ENCODE measurements at places on chromosomes 6 and 20. TPM values are rescaled to one million over a fixed set of nuclear protein-coding genes. Genes with fewer than 3 reads are reported as not detected.

The NHLRC1 gene
- 2.4 TPM for polyA plus RNA-seq

The CNR1 gene
- under 0.01 TPM for polyA plus RNA-seq

The BNIP5 gene
- polyA plus RNA-seq: 8.6 TPM

The SLC16A10 gene
- polyA plus RNA-seq: 1.2 TPM

The FAM217A gene
- polyA plus RNA-seq: 0.03 TPM

The LTB gene
- 2.5 TPM for polyA plus RNA-seq

The SAMD10 gene
- 2.8 TPM for polyA plus RNA-seq

The GPR63 gene
- under 0.01 TPM for polyA plus RNA-seq

DNA sequence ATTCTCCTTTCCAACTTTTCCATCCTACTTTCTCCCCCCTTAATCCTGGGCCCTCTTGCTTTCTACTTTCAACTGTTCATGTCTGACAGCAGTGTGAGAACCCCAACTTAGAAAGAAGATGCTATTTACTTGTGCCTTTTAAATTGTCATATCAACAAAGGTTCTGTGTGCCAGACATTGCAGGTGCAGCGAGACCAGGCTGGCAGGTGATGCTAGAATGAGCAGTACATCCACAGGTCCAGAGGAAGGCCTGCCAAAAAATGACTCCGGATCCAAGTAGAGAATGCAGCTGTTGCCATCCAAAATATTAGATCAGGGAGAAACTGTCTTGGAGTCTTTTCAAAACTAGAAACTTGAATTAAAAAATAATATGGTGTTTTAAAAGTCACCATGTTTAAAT is 510.5 kb downstream of the LMBRD1 start:
- DNase-seq: no peak

- peak; percentile 80 for DNase-seq
These were observed at the start of gene DNAAF9 for GRCh38 chr20:3407040-3407770. Gene DNAAF9 (minus strand): TSS chr20:3407669. CDS start chr20:3407557, 112 bp downstream.

- no peak for DNase-seq
These were observed 146.3 kb upstream of the EXOC2 start for GRCh38 chr6:839201-839600.

DNA sequence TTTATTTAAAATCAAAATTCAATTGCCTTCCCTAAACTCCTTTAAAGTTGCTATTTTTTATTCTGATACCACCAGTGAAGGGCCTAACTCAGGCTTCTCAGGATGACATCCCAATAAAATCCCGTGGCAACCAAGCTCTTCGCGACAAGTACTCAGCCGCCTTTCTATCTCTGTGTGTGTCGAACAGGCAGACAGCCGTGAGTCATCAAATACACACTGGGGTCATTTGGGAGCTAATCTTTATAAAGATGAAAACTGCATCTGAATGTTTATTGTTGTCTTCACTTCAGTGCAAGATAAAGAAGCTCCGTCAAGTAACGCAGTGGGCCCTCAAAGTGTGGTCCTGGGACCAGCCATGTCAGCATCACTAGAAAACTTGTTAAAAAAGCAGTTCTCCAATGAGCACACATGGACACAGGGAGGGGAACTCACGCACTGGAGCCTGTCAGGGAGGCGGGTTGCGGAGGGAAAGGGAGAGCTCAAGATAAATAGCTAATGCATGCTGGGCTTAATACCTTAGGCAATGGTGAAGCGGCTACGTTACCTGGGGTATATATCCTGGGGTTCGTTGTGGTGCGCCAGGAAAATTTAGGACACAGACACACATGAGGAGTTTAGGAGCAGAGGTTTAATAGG is 119.3 kb downstream of the RNF144B start:
- no peak for DNase-seq

DNA sequence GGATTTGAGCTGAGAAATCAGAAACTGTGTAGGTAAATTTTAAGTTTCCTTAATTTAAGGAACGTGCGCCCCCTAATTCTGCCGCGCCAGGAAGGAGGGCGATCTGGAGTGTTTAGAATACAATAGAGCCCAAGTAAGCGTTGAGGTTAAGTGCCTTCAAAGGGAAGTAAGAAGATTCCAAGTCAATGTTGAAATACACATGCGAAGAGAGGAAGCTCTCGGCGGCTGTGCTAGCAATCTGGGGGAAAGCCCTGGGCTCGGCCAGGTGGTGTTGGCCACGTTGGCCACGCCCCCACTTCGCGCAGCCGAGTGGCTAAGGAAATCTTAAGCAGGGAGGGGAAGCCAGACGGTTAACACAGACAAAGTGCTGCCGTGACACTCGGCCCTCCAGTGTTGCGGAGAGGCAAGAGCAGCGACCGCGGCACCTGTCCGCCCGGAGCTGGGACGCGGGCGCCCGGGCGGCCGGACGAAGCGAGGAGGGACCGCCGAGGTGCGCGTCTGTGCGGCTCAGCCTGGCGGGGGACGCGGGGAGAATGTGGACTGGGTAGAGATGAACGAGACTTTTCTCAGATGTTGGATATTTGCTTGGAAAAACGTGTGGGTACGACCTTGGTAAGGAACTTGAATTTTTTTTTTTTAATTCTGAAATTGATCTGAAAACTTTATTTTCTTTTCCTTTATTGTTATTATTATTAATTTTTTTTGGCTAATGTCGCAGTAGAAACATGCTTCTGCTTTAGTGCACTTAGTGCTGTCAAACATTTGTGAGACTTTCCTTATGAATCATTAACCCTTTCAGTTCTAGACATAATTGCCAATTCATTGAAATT is at the start of gene PRDM1:
PRDM1 (plus strand) TSS at position 353 of the 830 bp plus-strand sequence; CDS start at position 571, 218 bp downstream.
- peak; percentile 86 for DNase-seq

DNA sequence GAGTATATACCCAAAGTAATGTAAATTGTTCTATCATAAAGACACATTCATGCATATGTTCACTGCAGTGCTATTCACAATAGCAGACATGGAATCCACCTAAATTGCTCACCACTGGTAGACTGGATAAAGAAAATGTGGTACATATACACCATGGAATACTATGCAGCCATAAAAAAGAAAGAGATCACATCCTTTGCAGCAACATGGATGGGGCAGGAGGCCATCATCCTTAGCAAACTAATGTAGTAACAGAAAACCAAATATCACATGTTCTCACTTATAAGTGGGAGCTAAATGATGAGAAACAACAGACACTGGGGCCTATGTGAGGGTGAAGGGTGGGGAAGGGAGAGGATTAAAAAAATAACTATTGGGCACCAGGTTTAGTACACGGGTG is 11.5 kb upstream of the TMEM200A start:
- DNase-seq: no peak

DNA sequence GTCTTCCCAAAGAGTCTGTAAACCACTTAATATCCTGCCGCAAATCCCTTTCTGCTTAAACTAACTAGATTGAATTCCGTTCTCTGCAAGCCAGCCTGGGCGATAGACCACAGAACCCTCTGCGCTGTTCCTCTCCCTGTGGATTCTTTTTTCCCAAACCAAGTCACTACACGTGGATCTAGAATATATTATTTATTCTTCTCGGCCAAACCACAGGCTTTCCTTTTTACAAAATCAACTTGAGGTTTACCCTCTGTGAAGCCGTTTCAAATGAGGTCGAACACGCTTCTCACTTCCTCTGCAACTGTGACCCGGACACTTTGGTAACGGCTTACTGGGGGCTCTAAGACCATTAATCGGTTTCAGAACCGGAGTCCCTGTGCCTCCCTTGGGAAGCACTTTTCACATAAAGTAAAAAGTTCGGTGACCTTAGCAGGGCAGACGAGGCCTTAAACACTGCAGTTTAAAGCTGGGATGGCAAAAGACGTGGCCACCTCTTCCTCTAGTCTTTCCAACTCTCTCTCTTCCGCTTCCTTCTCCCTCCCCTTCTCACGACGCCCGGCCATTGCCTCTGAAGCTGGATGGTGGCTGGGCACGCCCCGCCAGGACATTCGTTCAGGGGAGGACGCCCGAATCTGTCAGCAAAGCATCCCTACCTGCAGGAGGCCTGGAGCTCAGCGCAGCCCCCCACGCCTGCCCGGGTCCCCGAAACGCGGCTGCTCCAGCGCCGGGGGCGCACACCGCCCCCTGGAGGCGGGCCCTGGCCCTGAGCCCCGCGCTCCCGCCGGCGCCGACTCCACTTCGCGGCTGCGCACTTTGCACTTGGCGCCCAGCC is 55.0 kb upstream of the FOXC1 start:
- DNase-seq: peak; percentile 86

GRCh38 chr6:111605100-111605751 is 452 bp downstream of the TRAF3IP2 start:
- DNase-seq: peak; percentile 92

DNA sequence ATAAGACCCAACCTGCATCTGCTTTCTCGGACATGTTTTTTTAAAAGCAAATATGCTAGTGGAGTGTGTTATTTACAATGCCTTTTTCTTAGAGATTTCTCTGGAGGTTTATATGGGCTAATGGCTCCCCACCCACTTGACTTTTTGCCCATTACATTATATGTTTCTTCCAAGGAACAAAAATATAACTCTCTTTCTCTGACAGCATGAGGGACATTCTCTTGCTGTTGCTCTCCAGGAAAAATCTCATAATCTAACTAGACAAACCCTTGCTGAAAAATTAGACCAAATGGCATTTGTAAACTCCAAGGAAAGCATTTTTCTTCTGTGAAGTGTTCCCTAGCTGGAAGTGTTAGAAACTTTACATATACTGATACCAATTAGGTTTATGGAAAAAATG is 213.7 kb downstream of the PRL start:
- DNase-seq: no peak

DNA sequence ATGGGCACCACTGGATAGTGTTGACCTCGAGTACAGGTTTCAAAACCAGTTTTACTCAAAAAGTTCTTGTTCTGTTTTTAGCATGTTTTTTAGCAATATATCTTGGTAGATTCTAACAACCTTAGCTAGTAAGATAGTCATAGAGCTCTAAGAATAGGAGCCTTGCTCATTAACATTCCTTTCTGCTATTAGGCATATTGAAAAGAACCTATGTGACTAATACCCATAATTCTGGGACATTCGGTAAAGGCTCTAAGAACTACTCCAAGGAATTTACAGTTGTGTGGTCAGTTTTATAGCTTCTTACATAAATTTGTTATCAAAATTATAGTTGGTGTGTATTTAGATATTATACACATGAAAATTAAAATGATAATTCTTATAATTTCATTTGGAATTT is 11.6 kb downstream of the SLC9A8 start:
- no peak for DNase-seq

DNA sequence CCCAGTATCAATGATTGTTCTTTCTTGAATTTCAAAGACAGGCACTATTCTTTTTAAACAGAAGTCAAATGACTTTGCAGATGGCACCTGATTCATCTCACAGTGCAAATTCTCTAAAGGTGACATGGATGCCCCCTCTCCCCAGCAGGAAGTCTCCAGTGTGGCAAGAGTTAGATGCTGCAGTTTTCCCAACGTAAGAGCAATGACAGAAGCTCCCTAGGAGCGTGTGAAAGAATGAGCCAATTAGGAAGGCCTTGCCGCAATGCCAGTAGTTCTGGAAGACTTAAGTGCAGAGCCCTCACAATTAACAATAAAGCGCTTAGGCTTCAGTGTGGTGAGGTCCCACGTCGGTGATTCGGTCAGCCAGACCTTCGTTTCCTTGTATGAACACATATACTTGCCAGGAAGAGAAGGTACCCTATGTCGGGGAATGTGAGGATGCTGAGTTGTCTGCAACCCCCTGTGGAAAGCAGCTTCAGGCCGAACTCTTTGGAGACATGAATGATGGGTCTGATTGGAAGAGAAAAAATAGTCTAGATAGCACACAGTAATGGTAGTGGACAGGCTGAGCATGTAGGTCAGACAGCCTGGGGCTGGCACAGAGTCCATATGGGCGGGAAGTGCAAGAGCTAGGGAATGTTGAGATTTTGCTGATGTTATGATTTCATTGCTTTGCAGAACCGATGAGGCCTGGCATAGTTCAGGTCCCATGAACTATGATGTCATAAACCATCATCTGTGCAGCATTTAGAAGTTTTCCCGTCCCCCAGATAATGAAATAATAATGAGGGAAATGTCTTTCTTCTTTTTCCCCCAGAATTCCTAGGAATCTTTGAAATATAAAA is 132.6 kb downstream of the PHACTR1 start:
- no peak for DNase-seq
